ENCODE measurements at places on chromosomes 4 and X.
A peak's percentile ranks its signal among the peaks of the same experiment; 100 is the strongest.

GRCh38 chr4:161577579-161578301 is 586.1 kb downstream of the FSTL5 start:
- DNase-seq: peak; percentile 52

DNA sequence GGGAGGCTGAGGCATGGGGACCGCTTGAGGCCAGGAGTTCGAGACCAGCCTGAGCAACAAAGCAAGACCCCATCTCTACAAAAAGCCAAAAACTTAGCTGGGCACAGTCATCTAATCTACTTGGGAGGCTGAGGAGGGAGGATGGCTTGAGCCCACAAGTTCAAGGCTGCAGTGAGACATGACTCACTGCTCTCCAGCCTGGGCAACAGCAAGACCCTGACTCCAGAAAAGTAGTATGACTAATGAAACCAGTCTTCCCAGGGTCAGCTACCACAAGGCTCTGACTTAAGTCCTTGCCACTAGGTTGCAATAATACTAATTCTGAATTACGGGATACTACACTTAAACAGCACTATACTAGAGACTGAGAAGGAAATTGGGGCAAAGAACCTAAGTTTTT is 33.1 kb downstream of the ERVMER34-1 start:
- no peak for DNase-seq

DNA sequence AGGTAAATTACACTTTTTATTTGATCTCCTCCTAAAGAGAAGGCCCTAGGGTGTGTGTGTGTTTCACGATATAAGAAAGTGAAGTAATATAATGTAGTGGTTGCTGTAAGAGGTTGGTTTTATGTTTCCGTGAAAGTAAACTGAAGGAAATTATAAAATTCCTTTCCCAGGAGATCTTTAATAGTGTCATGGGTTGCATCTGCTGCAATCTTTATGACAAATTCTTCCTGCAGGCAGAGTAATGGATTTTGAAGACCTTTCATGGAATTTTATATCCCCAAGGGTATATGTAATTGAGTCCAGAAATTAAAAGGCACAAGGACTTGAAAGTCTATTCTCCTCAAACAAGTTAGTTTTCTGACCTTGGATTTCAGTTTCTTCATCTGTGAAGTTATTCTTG is 538.6 kb downstream of the ANKRD50 start:
- no peak for DNase-seq

DNA sequence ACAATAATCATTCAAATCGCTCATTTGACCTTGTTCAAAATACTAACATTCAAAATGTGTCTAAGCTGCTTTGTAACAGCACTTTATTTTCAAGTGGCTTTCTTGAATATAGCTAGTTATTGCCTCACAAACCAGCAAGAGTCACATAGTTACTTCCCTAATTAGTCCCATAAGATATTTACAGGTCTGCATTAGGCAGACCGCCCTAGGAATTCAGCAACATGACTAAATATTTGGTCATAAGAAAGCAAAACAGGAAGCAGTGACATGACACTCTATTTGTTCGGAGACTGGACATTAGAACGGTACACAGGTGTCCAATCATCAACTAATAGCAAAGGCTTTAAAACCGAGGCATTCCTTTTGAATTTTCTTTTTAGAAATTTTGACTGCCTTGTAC is 262.0 kb downstream of the COL25A1 start:
- DNase-seq: peak; percentile 38

DNA sequence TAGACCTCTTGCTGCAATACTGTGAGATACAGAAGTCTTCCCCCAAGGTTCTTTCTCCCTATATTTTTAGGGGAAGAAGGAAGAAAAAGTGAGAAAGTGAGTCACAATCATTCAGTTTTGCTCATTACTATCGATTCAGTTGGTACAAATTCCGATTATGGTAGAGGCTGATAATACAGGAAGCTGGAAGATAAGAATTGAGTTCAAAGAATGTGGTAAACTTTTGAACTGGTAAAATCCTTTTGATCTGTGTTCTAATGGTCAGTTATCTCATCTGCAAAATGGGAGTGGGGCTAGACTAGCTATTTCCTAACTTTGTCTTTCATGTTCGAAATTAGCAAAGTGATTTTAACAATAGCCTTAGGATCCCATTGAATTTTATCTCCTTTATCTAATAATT is 101.4 kb upstream of the FAT1 start:
- no peak for DNase-seq

- DNase-seq: no peak
Measured at GRCh38 chr4:151667666-151668065, 93.1 kb downstream of the GATB start.

- no peak for DNase-seq
Measured at GRCh38 chr4:140809676-140810075, 53.5 kb upstream of the TBC1D9 start.

DNA sequence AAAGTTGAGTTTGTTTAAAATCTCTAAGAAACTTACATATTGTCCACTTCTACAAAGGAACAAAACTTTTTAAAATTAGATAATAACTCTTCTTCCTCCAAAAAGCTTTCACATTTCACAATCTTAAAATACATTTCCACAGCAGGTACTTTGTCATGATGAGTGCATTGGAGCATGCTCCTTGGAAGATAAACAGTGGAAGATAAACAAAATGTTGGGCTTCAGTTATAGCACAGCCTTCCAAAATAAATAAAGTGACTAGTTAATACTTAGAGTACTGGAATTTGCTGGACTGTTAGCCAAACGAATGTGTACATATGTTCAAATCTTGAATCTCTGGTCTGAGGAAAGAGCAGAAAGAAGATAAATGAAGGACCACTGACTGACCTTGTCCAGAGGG is 54.9 kb upstream of the PDE5A start:
- peak; percentile 31 for DNase-seq

- DNase-seq: peak; percentile 80
Measured at GRCh38 chr4:139711461-139711860, 45.8 kb downstream of the MGST2 start.

GRCh38 chr4:102608190-102608589 is 107.0 kb downstream of the NFKB1 start:
- no peak for DNase-seq

DNA sequence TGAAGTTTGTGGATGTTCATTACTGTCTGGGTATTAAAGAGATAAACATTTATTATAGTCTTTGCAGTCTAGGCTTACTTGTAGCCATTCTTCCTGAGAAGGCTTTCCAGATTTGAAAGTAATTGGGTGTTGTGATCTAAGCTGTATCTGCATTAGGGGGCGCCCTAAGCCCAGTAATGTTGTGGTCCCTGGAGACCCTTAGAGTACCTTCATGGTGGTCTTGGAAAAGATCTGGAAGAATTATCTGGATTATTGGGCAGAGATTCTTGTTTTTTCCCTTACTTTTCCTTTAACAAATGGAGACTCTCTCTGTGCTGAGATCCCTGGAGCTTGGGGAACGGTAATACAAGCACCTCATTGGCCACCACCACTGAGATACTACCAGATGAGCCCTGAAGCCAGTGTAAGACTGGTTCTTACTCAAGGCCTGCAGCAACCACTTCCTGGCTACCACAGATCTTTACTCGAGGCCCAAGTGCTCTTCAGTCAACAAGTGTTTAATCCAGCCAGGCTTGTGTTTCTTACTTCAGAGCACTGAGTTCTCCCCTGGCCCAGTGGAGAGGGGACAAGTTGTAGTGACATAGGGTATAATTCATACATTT is 63.1 kb downstream of the RTL3 start:
- peak; percentile 31 for DNase-seq

- DNase-seq: no peak
Measured at GRCh38 chr4:2914256-2915126, 48.7 kb downstream of the NOP14 start.

GRCh38 chrX:35733879-35734278 is 64.3 kb upstream of the MAGEB16 start:
- DNase-seq: no peak

- peak; percentile 63 for DNase-seq
Measured at GRCh38 chr4:74547042-74547441, 102.1 kb downstream of the AREG start.

DNA sequence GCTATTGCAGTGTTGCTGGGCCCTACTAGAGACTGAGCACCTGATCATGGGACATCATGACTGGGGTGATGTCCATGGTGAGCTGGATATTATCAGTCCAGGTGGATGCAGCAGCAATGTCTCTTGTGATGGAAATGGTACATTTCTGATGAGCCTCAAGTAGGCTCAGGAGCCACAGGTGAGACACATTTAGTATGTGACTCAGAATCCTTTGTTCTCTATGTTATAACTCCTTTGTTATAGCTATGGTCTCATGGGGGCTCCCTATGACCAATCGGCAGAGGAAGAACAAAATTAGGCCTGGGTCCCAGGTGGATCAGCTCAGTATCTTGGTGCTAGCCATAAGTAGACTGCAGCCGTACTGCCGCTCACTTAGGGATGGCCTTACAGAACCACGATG is 107.9 kb upstream of the FAT1 start:
- no peak for DNase-seq

- DNase-seq: no peak
Measured at GRCh38 chrX:39169976-39170375, 368.7 kb downstream of the MID1IP1 start.

- no peak for DNase-seq
Measured at GRCh38 chrX:133637765-133638164, 222.5 kb upstream of the GPC4 start.

- no peak for DNase-seq
Measured at GRCh38 chr4:31054295-31054694, 334.1 kb downstream of the PCDH7 start.

GRCh38 chr4:8308144-8308543 is 38.6 kb downstream of the HTRA3 start:
- DNase-seq: no peak

GRCh38 chr4:87985097-87985886 is 9.8 kb downstream of the SPP1 start:
- peak; percentile 34 for DNase-seq

GRCh38 chr4:86919561-86920223 is 15.1 kb upstream of the AFF1 start:
- peak; percentile 51 for DNase-seq

- no peak for DNase-seq
Measured at GRCh38 chrX:16039834-16040233, 83.5 kb upstream of the GRPR start.

- DNase-seq: no peak
Measured at GRCh38 chr4:62003695-62004094, 803.6 kb downstream of the ADGRL3 start.

- DNase-seq: peak; percentile 28
Measured at GRCh38 chr4:77804471-77804870, 14.7 kb downstream of the CNOT6L start.

GRCh38 chrX:119482041-119482440 is 13.8 kb downstream of the SLC25A5 start:
- no peak for DNase-seq

DNA sequence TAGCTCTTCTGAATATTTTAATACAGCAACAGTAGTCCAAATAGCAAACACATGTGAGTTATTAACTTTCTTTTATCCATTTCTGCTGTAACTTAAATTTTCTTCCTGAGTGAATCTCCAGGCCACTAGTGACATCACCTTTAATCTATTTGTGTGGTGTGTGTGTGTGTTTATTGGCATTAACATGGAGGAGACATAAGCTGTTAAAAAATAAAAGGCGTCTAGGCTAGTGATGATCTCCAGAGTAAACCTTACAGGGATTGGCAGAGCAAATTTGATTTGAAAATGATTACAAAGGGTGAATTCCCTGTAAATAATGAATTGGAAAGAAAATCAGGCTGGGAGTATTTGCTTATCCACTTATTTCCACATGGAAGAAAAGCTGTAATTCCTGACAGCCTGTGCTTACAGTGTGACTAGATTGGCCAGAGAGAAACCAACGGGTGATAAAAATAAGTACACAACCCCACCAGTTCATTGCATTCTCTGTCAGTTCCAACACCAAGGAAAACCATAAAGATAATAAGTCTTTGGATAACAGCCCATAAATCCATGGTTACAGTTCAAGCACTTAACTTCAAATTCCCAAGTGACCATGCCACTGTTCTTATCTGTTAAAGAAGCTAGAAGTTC is 186.1 kb downstream of the ENOX2 start:
- no peak for DNase-seq

GRCh38 chr4:25667931-25668557 is 12.4 kb downstream of the SLC34A2 start:
- DNase-seq: no peak

DNA sequence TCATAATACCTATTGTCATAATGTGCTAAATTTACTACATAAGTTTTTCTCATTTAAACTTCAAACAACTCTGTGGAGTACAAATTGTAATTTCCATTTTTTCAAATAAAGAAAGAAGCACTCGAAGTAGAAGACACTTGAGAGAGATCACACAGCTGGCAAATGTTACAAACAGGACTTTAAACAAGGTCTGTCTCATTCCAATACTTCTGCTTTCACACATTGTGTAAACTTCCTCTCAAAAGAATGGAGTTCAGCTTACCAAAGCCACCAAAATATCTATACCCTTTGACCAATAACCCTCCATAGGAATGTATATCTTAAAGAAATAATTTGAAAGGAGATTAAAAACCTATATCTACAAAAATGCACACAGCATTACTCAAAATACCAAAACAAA is 88.3 kb downstream of the OPHN1 start:
- DNase-seq: no peak

- peak; percentile 91 for DNase-seq
Measured at GRCh38 chr4:20251796-20252655, at the start of gene SLIT2. Gene SLIT2 (plus strand): TSS chr4:20251905. CDS start chr4:20253816, 1,911 bp downstream.

GRCh38 chr4:66704243-66704642 is 841.1 kb downstream of the CENPC start:
- DNase-seq: no peak

DNA sequence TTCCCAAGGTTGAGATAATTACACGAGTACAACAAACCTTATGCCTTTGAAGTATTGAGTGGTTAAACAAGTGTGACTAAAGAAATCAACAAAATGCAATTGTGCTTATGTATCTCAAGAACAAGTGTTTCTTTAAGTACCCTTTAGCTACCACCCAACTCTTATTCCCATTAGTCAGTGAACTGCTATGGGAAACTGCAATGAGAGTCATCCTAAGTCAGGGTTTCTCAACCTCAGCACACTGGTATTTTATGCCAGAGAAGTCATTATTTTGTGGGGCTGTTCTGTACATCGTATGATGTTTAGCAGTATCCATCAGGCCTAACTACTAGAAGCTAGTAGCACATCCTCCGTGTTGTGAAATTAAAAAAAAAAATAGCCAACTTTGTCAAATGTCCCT is 549.1 kb upstream of the BOD1L1 start:
- no peak for DNase-seq

DNA sequence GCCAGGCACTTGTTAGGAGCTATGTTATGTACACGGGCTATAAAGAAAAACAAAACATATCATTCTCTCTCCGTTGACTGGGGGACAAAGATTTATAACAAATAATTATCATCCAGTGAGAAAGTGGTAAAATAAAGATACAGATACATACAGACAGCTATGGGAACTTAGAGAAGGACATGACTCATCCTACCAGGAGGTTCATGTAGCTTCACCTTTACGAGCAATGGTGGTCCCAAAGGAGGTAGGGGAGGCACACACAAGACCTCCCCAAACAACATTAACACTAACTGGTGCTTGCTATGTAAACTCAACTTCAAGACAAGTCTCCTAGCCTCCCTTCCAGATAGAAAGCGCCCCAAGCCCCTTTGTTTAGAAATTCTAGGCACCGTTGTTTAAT is 8.9 kb downstream of the AMBN start:
- DNase-seq: no peak

Measured in cardiac fibroblast (primary cell).